ENCODE measurements at places on chromosomes 4 and X.

- DNase-seq: peak; percentile 59
These were observed 444 bp upstream of the ARHGAP6 start for GRCh38 chrX:11666164-11666563.

DNA sequence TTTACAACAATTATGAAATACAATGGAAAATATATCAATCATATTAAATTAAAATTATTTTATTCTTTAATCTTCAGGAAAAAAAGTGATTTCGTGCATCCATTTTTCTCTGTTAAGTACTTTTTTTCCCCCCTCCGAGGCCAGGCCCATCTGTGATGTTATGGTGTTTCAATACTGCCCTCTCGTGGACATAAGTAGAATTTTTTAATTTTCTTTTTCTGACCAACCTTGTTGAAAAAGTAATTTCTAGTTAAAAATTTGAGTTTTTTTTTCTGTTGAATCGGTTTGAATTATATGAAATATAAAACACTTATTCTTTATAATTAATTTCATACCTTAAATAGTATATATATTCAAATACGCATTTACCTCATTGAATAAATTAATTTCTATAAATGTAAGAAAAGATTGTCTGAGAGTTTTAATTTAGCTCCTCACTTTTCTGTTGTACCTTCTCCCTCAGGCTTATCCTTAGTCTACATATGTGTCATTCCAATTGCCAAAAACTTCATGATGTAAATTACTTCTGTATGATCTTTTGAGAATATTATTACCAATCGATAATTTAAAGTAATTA, 175.8 kb upstream of the TECRL start:
- DNase-seq: peak; percentile 0

DNA sequence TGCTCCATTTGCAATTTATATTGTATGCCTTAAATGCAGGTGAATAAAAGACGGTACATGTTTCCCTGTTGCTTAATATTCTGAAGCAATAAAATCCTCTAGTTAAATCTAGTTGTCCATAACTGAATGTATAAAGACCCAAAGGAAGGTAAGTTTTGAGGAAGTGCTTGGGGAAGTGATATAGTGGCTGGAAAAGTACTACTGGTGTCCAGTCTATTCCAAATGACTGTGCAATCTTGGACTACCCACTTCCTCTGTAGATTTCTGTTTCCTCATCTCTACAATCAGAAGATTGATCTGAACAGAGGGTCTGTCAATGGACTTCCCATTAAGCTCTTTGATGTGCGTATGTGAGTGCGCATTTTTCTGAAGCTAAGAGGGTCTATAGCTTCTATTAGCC, 17.0 kb downstream of the SNCA start:
- no peak for DNase-seq

GRCh38 chr4:25367877-25368276, 9.2 kb upstream of the ANAPC4 start:
- no peak for DNase-seq

GRCh38 chr4:174061026-174061425, 222.4 kb downstream of the FBXO8 start:
- peak; percentile 8 for DNase-seq

DNA sequence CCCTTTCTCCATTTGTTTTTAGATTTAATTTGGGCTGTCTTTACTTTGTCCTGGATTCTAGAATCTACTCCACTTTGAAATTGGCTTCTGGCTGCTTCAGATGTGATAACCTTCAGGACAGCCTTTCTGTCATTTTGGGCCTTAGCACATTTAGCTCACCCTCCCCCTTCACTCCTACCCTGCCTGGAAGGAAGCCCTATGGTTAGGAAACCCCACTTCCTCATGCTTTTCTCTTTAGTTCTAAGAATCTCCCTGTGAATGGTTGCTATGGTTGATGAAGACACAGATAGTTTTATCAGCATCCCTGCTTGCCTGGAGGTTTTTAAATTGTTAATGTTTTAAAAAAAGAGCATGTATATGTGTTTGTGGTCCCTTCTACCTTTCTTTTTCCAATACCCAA, 100.7 kb upstream of the PTPN13 start:
- peak; percentile 33 for DNase-seq

DNA sequence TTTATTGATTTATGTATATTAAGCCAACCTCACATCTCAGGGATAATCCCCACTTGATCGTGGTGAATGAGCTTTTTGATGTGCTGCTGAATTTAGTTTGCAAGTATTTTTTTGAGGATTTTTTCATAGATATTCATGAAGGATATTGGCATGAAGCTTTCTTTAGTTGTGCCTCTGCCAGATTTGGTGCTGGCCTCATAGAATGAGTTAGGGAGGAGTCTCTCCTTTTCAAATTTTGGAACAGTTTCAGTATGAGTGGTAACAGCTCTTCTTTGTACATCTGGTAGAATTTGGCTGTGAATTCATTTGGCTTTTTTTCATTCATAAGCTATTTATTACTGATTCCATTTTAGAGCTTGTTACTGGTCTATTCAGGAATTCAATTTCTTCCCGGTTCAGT, 197.2 kb upstream of the NDST4 start:
- DNase-seq: no peak

- no peak for DNase-seq
These were observed 397.6 kb upstream of the TENM3 start for GRCh38 chr4:181845617-181846016.

- no peak for DNase-seq
These were observed 996.1 kb downstream of the PDHA2 start for GRCh38 chr4:96835991-96836390.

GRCh38 chrX:46597208-46597607, 23.6 kb downstream of the CHST7 start:
- DNase-seq: no peak

DNA sequence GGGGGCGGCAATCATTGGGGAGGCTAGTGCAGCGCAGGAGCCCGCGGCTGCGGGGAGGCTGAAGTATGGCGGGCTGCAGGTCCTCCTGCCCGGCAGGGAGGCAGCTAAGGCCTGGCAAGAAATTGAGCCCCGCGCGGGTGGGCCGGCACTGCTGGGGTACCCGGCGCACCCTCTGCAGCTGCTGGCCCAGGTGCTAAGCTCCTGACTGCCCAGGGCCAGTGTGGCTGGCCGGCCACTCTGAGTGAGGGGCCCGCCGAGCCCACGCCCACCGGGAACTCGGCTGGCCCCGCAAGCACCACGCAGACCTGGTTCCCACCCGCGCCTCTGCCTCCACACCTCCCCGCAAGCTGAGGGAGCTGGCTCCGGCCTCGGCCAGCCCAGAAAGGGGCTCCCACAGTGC, 94.9 kb downstream of the SLC39A8 start:
- no peak for DNase-seq

DNA sequence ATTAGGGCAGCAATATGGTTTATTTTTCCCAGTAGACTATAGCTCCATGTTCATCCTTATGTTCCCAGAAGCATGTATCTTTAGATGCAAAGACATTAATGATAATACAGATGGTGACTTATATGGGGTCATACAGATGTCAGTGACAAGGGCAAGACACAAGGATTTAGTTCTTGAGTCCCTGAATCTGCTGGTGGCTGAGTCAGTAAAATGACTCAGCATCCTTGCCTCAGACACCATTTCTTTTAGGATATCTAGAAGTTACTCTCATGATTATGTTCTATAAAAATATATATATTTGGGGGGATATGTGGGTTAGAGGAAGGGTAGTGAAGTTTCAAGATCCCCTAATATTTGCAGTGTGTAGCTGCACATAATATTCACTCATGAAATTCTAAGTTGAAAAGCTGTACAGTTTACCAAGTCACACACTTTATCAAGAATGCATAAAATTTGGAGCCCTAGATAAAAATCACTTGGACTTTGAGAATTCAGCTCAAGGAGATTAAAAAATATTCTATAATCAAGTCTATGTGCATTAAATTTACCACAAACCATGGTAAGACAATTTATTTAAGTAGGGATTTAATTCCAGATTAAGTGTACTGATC, 101.9 kb downstream of the LNX1 start:
- DNase-seq: peak; percentile 86

- peak; percentile 48 for DNase-seq
These were observed 110.6 kb downstream of the PHKA2 start for GRCh38 chrX:18873189-18873791.

GRCh38 chrX:123590842-123591486, 141.9 kb downstream of the THOC2 start:
- DNase-seq: no peak

GRCh38 chr4:113905301-113905700, 74.1 kb downstream of the ARSJ start:
- no peak for DNase-seq

DNA sequence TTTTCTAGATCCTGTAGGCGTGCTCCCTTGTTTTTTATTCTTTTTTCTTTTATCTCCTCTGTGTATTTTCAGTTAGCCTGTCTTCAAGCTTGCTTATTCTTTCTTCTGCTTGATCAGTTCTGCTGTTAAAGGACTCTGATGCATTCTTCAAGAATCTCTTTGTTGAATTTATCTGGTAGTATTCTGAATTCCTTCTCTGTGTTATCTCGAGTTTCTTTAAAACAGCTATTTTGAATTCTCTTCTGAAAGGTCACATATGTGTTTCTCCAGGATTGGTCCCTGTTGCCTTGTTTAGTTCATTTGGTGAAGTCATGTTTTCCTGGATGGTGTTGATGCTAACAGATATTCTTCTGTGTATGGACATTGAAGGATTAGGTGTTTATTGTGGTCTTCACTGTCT, 15.3 kb downstream of the RAB33B start:
- DNase-seq: no peak

DNA sequence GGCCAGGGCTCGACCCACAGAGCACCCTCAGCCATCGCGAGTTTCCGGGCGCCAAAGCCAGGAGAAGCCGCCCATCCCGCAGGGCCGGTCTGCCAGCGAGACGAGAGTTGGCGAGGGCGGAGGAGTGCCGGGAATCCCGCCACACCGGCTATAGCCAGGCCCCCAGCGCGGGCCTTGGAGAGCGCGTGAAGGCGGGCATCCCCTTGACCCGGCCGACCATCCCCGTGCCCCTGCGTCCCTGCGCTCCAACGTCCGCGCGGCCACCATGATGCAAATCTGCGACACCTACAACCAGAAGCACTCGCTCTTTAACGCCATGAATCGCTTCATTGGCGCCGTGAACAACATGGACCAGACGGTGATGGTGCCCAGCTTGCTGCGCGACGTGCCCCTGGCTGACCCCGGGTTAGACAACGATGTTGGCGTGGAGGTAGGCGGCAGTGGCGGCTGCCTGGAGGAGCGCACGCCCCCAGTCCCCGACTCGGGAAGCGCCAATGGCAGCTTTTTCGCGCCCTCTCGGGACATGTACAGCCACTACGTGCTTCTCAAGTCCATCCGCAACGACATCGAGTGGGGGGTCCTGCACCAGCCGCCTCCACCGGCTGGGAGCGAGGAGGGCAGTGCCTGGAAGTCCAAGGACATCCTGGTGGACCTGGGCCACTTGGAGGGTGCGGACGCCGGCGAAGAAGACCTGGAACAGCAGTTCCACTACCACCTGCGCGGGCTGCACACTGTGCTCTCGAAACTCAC, 3.6 kb downstream of the MID1IP1 start:
- DNase-seq: no peak

- DNase-seq: no peak
These were observed 82.2 kb upstream of the PRPS2 start for GRCh38 chrX:12709047-12709446.

GRCh38 chr4:36900446-36900987, 344.0 kb upstream of the NWD2 start:
- no peak for DNase-seq

DNA sequence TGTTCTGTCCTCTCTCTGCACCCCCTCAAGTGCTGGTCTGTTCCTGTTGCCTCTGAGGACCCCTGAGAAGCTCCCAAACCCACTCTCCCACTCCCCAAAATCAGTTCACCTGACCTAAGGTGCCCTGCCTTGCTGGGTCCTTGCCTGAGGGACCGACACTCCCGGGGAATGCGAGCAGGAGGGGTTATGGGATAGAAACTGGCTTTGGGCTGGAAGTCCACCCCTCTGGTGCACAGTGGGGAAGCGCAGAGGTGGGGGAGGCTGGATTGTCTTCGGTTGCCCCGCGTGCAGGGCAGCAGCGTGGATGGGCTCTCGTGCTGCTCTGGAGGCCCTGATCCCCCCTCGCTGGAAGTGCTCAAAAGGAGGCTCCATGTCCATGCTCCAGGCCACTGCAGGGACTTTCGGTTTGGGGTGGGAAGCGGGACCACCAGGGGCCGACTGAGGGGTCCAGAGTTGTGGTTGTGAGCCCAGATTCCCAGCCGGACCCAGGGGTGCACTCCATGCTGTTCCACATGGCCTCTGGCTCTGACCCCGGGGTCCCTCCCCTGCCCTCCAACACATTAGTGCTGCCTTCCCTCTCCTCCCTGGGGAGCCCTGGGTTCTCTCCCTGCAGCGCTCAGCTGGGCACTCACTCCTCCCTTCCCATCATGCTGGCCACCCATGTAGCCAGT, 7.6 kb downstream of the SORCS2 start:
- DNase-seq: no peak

DNA sequence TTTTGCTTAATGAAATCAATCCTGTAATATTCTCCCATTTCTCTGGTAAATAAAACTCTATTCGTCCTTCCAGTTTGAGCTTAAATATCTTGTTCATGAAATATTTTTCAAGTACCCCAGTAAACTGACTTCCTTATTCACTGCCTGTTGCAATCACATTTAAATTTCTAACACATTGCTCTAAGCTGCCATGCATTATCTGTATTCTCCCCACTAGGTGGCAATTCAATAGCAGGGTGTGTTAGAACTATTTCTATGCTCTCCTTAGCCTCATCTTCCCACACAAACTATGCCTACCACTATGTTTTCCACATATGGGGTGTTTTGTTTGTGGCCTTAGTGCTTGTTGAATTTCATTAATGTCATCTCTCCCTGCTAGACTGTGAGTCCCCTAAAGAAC, 377.1 kb upstream of the HS3ST1 start:
- DNase-seq: peak; percentile 9

GRCh38 chr4:70709611-70710205, 12.1 kb upstream of the RUFY3 start:
- DNase-seq: no peak

Data from foreskin fibroblast (primary cell).